Progenitor cell of endocrine pancreas (in vitro differentiated cells): ENCODE measurements at places on chromosomes 6 and 20.

GRCh38 chr20:34891166-34892062, 15.0 kb downstream of the ACSS2 start:
- DNase-seq = no peak

GRCh38 chr6:97914912-97915311, 631.9 kb upstream of the MMS22L start:
- DNase-seq = no peak

DNA sequence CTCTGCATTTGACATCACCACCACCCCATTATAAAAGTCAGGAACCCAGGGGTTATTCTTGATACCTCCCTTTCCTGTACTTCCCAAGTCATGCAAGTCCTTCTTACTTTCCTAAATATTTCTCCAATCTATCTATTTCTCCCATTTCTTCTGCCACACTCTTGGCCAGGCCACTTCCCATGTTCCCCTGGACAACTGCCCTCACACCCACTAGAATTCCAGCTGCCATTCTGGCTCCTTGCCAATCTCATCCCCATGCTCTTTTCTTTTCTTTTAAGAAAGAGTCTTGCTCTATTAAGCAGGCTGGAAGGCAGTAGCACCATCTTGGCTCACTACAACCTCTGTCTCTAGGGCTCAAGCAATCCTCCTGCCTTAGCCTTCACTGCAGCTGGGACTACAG, 15.2 kb downstream of the DEFB132 start:
- no peak for DNase-seq

- DNase-seq = no peak
Observed at GRCh38 chr6:169918239-169918953, 167.0 kb downstream of the ERMARD start.

DNA sequence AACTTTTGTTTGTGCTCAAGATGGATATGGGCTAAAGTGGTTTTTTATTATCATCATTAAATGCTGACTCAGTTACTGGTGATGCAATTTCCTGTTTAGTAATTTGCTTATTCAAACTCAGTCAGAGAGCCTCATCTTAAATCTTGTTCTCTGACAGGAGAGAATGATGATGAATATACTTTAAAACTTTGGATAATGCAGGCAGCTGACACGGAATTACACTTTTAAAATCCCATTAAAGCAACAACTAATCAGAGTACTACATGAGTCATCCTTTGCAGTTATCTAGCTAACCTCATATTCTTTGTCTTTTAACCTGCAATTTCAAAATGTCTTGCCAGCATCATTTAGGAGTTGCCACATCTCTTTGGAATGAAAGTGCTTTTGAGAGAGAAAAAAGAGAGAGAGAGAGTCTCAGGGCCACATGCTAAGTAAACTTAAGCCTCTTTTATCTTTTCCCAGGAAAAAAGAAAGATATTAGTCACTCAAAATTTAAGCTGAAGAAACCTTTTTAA, 9.2 kb upstream of the C6orf141 start:
- no peak for DNase-seq

DNA sequence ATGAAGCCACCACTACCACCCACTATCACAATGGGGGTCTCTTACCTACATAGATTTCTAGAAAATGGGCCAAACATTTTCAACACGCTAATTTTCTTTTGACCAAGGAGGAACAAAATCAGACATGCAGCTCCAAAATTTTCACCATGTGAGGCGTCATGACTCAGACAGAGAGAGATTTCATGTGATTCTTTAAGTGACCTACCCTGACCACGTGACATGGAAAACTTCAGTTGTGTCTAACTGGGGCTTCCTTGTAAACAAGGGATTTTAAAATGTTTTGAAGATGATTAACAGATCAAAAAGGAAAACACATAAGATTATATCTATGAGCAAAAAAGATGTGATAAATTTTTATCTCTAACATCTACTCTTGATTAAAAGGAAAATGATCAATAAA, 199.2 kb downstream of the TBXT start:
- DNase-seq = no peak
